ENCODE measurements at places on chromosomes 6 and 20.

DNA sequence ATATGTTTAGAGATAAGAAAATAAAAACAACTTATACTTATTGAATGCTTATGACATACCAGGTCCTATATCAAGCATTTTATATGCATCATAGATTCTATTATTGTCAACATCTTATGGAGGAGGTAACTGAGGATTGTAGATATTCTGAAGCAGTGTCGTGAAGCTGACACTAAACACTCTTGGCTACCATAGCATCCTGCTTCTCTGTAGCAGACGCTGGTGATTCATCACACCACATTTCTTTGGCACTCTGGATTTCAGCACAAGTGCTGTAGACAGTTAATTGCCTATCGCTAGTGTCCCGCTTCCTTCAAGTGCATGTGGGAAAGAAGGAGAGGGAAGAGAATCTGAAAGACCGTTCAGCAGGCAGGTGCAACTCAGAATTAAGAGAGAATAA lies 317.1 kb downstream of the PLCB1 start:
- no peak for DNase-seq

- DNase-seq = peak; percentile 26
Measured at GRCh38 chr6:83867527-83868161, 8.2 kb downstream of the CYB5R4 start.

DNA sequence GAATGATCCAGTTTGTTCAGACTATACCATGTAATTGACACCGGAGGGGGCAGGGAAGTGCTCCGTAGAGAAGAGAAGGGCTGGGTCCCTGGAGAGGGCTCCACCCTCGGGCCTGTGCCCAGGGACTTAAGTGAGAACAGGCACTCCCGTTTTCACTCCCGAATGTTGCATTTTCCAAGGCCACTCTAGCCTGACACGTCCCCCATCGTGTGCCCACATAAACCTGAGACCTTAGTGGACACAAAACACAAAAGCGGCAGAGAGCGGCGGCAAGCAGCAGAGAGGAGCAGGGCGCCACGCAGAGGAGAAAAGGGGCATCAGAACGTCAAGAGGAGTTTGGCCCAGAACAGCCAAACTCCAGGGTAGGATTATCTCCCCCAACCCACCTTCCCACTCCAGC lies 1405.1 kb downstream of the GRIK2 start:
- DNase-seq = no peak

GRCh38 chr6:6707143-6707542 lies 118.6 kb downstream of the LY86 start:
- no peak for DNase-seq

DNA sequence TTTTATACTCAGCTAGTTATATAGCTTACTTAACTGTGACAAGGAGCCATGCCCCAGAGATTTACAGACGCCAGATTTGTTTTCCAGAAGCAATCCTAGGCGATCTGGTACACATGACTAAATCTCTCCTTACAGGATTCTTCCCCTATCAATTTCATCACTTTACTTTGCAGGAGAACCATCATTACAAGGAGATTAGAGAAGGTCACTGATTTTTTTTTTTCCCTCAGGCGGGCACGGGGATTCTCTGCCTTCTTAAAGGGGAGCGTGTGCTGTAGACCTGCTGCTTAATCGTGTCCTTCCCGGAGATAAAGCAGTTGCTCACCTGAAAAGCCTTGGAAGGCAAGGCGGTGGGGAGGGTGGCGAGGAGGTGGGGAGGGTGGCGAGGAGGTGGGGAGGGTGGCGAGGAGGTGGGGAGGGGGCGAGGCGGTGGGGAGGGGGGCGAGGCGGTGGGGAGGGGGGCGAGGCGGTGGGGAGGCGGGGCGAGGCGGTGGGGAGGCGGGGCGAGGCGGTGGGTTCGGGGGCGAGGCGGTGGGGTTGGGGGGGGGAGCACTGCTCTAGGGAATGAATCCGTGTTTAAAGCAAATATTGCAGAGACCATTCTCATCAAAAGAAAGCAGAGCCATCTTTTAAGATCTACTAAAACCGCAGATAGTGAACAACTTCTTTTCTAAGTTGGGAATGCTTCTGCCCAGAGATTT lies 14.3 kb upstream of the MRAP2 start:
- no peak for DNase-seq

DNA sequence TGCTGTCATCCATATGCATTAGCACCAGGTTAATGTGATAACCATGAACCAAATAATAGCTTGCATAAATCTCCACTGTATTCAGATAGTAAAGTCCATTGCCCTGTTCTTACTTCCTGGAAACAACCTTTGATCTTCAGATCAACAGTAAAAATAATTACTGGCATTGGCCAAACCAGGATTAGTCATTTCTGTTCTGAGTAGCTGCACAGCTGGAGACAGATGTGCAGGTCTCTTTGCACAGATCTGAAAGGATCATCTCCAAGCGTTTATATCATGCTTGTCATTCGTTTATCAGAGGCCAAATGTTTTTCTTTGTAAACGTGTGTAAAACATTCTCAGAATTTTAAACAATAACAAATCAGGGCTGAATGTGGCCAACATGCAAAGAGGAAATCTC lies 134.4 kb upstream of the HMGCLL1 start:
- DNase-seq = no peak

GRCh38 chr20:14685183-14685582 lies 347.8 kb upstream of the FLRT3 start:
- no peak for DNase-seq

Measured in CD4-positive, alpha-beta T cell treated with Interleukin-21 for 1 hour (primary cell).